ENCODE measurements at places on chromosomes 7 and 10. TPM values are rescaled to one million over a fixed set of nuclear protein-coding genes. Genes with fewer than 3 reads are reported as not detected.

- H3K36me3 ChIP-seq, result no peaks in the 10 kb centered on the region
- no peaks in the 10 kb centered on the region for H3K4me1 ChIP-seq
- H3K4me3 ChIP-seq, result no peak overlapping the region
- no peak overlapping the region for H3K27ac ChIP-seq
- H3K27me3 ChIP-seq, result no peaks in the 10 kb centered on the region
Observed at GRCh38 chr10:35768011-35768410, 125.9 kb upstream of the FZD8 start.

- H3K4me3 ChIP-seq, result no peak overlapping the region
- H3K27me3 ChIP-seq, result no peaks in the 10 kb centered on the region
- H3K27ac ChIP-seq, result no peak overlapping the region
- H3K36me3 ChIP-seq, result peaks cover 27% of the 10 kb centered on the region
- no peak for DNase-seq
Observed at GRCh38 chr10:102814873-102815661, 22.1 kb downstream of the CYP17A1 start.

- no peaks in the 10 kb centered on the region for H3K27me3 ChIP-seq
- no peaks in the 10 kb centered on the region for H3K4me1 ChIP-seq
- H3K4me3 ChIP-seq, result no peak overlapping the region
- H3K36me3 ChIP-seq, result peaks cover 6% of the 10 kb centered on the region
- DNase-seq, result no peak
Observed at GRCh38 chr7:132793474-132793873, 217.2 kb upstream of the PLXNA4 start.

DNA sequence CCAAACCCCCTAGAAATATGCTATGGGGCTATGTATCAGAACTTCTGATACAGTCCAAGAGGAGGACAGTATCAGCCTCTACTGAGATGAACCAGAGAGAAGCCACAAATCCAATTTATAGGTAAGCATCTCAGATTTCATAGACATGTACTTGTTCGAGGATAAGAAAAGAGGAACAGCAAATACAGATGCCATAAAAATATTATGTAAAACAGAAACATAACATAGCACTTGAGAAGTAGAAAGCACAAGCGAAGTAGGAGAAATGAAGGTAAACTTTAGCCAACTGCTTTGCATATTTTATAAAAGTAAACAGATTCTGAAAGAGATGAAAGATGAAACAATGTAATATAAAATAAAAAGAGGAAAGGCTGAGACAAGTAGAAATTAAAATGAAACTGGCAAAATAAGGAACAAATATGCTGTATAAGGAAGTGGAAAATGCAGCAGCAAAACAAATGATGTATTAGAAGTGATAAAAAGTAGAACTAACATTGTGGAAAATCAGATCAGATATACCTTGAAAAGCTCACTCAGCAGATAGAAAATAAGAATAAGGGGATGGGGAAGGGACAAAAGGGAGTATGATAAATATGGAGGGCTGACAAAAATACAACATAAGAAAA is 135.1 kb downstream of the SKAP2 start:
- no peaks in the 10 kb centered on the region for H3K4me1 ChIP-seq
- H3K36me3 ChIP-seq, result no peaks in the 10 kb centered on the region
- H3K4me3 ChIP-seq, result no peak overlapping the region

GRCh38 chr10:103562383-103562782 is 68.9 kb downstream of the NEURL1 start:
- H3K27ac ChIP-seq, result no peak overlapping the region
- DNase-seq, result no peak
- no peaks in the 10 kb centered on the region for H3K36me3 ChIP-seq
- no peak overlapping the region for H3K4me3 ChIP-seq
- peaks cover 17% of the 10 kb centered on the region for H3K27me3 ChIP-seq

DNA sequence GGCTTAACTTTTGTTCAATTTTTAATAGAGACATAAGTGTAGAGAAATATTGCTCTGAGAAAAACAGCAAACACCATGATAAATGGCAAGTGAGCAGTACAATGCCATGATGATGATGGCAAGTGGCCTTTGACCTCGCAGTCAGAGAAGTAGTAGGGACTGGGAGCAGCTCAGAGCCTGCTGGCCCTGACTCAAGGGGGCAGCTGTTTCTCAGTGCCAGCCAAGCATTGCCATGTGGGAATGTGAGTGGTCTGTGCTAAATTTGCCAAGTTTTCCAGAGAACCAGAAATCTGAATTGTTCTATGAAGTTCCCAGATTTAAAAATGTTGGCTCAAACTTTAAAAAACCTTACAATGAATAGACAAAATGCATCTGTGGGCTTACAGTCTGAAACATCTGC is 187.9 kb downstream of the BICC1 start:
- no peaks in the 10 kb centered on the region for H3K27me3 ChIP-seq
- no peak for DNase-seq
- no peak overlapping the region for H3K27ac ChIP-seq
- H3K4me3 ChIP-seq, result no peak overlapping the region
- H3K36me3 ChIP-seq, result no peaks in the 10 kb centered on the region
- H3K4me1 ChIP-seq, result no peaks in the 10 kb centered on the region

- no peaks in the 10 kb centered on the region for H3K4me1 ChIP-seq
- H3K27ac ChIP-seq, result no peak overlapping the region
- DNase-seq, result no peak
- H3K27me3 ChIP-seq, result peaks cover 6% of the 10 kb centered on the region
Observed at GRCh38 chr10:118234683-118235082, 107.4 kb downstream of the FAM204A start.

DNA sequence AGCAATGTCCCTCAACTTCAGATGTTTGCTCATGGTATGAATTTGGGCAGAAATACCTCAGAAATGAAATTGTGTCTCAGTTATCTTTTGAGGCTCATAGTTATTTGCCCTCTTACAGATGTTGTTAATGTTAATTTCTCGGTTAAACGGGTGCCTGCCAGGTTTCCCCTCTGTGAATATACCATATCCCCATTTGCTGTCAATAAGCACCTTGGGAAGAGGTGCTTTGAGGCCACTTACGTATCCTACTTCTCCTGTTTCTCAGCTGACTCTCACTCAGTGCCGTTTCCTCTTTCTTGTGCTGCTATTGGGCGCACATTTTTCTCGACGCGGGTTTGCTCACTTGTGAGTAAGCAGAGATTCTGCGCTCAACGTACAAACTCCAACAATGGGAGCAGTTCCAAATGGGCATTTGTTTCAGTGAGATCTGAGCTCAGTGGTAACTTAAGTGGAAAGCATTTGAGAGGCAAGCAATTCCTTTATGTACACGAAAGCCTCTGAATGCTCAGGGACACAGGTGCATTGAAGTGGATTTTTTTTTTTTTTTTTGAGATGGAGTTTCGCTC is 34.8 kb upstream of the JAKMIP3 start:
- H3K4me1 ChIP-seq, result no peaks in the 10 kb centered on the region
- H3K36me3 ChIP-seq, result no peaks in the 10 kb centered on the region
- H3K27me3 ChIP-seq, result peaks cover 44% of the 10 kb centered on the region
- no peak overlapping the region for H3K27ac ChIP-seq
- DNase-seq, result no peak

AKR1D1 gene
- not detected for total RNA-seq

RAMP3 gene
- not detected for total RNA-seq

CH25H gene
- not detected for total RNA-seq

CRHR2 gene
- not detected for total RNA-seq

CFTR gene
- total RNA-seq, result not detected

All from activated CD4-positive, alpha-beta T cell treated with anti-CD3 and anti-CD28 coated beads, Interleukin-2, amount 10 ng/mL, durations not matched to agents 24 days and 14 days (primary cell).